Trophoblast cell (in vitro differentiated cells and primary cell): ENCODE measurements at places on chromosomes 2 and 18.

GRCh38 chr2:128196026-128196425, 105.0 kb downstream of the UGGT1 start:
- no peak for DNase-seq

DNA sequence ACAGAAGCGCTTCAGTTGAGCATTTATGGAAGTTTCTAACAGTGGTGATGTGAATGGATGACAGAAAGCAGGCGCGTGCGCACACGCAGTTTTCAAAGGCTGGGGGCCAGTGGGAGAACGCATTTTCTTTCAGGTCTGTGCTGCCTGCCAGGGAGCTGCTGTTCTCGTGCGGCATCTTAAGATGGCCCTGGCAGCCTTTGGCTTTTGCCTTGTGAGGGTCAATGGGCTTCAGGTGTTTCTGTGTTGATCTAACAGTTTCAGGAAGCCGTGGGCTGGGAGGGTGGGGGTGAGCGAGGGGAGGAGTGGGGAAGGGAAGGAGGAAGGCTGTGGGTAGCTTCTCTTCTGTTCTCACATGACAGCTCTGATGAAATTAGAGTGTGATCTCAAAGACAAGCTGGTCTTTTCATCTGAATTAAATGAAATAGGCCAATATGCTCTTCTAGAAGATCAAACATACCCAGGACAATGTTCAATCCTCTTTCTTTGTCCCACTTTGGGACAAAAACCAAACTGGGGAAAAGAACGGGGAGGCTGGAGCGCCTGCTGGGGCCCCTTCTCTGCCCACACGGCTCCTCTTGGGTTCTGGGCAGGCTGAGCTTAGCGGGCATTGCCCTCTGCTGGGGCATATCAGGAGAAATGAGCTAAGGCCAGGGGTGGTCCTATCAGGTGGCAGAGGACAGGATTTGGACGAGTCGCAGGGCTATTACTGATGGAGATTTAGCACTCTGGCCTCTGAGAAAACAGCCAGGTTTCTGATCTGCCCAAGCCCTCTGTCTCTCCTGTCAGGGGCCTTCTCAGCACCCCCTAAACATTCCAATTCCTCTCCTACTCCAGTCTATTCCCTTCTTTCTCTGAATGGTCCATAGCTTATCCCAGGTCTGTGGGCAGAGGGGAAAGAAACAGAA, 126.2 kb upstream of the LGALSL start:
- DNase-seq, result no peak

GRCh38 chr2:19802086-19802841, 99.5 kb downstream of the TTC32 start:
- no peak for DNase-seq

- no peak for DNase-seq
Measured at GRCh38 chr2:161118722-161119121, 41.5 kb upstream of the TANK start.

DNA sequence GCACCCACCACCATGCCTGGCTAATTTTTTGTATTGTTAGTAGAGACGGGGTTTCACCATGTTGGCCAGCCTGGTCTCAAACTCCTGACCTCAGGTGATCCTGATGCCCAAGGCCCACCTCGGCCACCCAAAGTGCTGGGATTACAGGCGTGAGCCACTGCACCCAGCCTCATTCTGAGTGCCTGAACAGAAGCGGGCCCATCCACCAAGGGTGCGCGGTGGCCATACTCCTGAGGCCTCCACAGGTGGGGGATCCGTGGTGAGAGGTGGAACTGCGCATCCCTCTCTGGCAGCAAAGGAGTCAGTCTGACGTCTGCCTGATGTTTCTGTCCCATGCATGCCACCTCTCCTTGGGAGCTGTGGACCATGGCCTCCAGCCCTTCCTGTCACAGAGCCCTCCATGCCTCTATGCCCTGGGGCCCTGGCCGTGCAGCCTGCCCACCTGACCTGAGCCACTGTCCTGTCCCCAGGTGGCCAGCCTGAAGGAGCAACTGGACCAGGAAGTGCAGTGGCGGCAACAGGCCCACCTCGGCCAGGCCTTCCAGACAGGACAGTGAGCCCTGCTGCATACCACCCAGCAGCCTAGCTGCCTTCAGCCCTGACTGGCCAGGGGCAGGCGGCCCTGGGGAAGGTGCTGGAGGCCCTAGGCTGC, 7.6 kb upstream of the SNED1 start:
- no peak for DNase-seq

GRCh38 chr18:261398-262073, 6.3 kb downstream of the THOC1 start:
- DNase-seq, result no peak

- no peak for DNase-seq
Measured at GRCh38 chr2:225122583-225123486, 80.6 kb upstream of the DOCK10 start.

GRCh38 chr18:22710673-22711191, 222.4 kb upstream of the RBBP8 start:
- no peak for DNase-seq

DNA sequence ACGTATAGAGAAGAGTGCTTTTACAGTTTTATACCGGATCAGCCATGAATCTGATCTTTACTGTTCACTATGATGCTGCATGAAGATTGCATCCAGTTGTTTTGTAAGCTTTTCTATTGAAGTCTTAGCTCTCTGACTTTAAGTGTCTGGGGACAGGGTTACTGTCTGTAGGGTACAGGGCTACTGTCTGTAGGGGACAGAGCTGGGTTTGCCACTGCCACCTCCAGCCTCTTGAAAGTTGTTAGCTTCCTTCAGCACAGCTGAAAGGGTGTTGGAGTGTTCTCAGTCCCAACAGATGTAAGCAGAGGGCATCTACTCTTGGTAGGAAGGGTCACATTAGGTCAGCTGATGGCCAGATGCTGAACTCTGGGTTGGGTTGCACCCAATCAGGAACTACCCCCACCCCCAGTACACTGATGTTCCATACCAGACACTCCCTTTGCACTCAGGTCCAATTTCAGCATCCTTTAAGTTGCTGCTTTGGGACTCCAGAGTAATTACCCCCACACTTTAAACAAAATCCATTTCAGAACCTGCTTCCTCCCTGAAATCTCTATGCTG, 58.0 kb downstream of the MYL12B start:
- DNase-seq, result no peak

- no peak for DNase-seq
Measured at GRCh38 chr2:160592401-160592800, 98.8 kb upstream of the RBMS1 start.

DNA sequence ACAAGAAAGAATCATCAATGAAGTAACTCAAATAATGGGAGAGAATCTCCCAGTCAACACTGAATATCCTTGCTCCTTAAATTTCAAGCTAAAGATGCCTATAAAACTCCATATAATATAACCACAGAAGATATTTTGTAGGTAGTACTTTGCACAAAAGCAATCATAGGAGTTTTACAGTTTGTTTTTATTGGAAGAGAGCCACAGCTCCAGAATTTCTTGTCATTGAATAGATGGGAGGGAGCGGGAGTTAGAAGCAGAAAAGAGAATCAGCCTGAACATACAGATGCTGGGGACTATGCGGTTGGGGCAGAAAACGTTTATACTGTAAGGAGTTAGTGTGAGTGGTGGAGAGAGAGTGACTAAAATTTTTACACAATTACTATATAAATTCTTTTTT, 18.3 kb upstream of the SMAD4 start:
- DNase-seq, result no peak

GRCh38 chr2:176278927-176279326, 9.7 kb downstream of the MTX2 start:
- DNase-seq, result no peak

- no peak for DNase-seq
Measured at GRCh38 chr2:151918308-151918707, 90.1 kb upstream of the ARL5A start.

GRCh38 chr2:64056021-64056420, 36.8 kb upstream of the VPS54 start:
- DNase-seq, result peak; percentile 55

- peak; percentile 27 for DNase-seq
Measured at GRCh38 chr18:8794934-8795280, 89.6 kb downstream of the MTCL1 start.

- no peak for DNase-seq
Measured at GRCh38 chr2:130951018-130951417, 114.3 kb downstream of the ARHGEF4 start.

GRCh38 chr2:122027510-122028217, 272.2 kb downstream of the TSN start:
- DNase-seq, result no peak

DNA sequence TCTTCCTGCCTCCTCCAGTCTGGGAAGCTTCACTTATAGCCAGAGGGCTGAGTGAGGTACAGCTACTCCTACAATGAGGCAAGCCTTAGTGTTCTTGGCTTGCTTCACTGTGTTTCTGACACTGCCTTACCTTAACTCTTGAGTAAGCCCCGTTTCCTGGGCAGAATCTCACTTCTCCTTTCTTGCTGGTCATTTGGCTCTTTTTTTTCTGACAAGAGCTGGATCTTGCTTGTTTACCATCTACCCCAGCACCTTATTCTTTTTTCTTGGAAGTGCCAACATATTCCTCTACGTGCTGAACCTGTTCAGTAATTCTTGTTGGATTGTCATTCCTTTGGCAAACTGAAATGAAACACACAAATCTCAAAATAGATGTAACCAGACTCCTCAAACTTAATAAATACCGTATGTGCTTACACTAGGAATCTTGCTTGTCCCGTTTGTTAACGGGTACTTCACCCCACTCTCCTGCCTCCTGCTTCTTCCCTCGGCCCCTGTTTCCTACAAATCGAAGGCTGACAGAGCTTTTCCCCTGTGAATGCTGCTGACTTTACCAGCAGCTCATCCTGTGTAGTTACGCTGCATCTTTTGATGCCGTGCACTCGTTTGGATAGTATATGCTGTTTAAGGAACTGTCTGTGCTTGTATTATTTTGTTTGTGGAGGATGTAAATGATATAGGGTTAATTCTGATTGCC, 132.2 kb downstream of the FMNL2 start:
- DNase-seq, result peak; percentile 42

- DNase-seq, result peak; percentile 81
Measured at GRCh38 chr2:16624436-16624780, 41.2 kb downstream of the CYRIA start.

DNA sequence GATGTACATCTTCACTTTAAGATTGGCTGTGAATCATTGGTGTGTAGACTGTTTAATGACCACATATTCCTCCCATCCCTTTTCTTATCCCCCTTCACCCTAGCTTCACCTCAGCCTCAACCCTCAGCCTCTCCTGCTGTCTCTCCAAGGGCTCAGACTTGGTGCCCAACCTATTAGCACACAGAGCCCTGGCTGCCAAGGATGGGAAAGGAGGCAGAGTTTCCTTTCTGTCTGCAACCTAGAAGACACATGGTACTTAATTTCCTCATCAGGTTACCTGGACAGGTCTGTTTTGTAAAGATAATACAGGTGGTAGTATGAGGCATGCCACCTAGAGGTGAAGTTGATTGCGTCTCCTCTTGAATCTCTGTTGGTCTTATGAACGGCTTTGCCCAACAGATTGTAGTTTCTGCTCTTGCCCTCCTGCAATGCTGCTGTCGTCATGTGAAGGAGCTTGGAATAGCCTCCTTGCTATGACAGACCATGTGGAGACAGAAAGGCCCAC, 44.5 kb upstream of the RMND5A start:
- DNase-seq, result no peak

DNA sequence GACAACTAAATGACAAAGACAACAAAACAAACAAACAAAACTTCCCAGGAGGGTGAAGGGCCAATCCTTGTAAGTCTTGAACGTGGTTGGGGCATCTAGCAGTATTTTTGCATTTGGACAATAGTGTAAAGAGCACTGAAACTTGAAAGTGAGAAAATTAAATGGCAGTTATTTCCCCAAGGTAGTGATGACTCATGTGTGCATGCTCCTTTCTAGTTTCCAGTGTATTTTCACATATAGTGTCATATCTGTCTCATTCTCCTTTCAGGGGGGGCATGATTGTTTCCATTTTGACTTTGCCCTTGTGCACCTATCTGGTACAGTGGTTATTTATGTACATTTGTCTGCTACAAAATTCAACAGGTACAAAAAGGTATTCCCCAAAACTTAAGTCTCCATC, 39.5 kb downstream of the CERS6 start:
- DNase-seq, result no peak

DNA sequence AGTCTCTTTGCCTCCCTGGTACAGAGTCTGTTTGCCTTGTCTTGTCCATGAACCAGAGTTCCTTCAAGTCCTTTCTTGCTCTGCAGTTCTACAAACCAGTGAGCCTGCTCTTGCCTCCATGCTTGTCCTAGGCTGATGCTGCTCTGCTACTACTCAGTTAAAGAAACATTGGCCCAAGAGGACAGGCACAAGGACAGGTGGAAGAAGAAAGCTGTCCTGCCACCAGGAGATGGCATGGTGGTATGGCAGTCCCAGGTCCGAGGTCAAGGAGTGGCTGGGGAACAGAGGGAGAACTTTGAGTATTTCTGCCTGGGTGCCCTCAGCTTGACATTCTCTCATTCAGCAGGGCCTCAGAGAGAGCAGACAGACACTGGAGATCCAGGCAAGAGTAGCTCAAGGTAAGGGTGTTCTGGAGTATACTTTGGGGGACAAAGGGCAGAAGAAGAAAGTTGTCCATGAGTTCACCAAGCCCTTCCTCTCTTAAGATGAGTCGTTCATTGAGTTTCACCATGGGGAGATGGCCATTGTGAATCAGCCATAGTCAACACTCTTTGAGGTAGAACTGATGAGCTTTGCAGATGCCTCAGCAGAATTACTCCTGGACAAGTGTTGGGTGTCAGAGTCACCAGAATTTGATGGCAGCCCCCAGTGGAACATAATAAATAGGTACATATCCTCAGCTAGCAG, 20.4 kb downstream of the TTC32 start:
- no peak for DNase-seq

GRCh38 chr2:99422599-99422998, 67.2 kb downstream of the REV1 start:
- no peak for DNase-seq

DNA sequence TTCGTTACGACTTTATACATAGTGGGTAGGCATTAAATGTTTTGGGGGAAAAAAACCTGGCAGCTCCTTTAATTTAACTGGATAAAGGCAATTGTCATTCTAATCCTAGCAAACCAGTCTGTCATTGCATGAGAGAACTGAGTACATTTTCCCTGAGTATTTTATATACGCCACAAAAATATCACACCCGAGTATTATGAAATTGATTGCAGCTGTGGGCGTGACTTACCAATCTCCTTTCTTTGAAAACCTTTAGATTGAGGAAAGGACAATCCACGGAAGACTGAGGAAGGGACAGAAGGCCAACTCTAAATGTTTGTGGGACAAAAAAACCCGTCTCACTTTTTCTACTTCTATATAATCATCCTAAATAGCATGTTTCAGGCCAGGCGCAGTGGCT, 9.0 kb downstream of the TM4SF20 start:
- no peak for DNase-seq

GRCh38 chr2:236078297-236079255, 89.6 kb downstream of the GBX2 start:
- DNase-seq, result peak; percentile 87

DNA sequence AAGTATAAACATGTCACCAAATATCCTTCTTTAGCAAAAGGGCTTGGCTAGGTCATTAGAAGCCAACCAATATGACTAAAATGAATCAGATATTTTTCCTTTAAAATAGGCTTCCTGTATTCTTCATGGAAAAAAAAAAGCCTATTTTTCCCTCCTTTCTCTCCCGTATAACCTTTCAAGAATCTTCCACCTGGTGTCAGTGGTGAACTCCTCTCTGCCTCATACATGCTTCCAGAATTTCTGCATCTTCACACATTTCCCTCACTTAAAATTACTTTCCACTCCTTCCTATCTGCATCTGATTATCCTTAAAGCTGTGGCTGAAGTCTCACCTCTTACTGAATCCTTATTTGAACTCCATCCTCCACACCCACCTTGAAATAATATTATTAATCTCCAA, 116.9 kb upstream of the FANCL start:
- no peak for DNase-seq

GRCh38 chr18:13126966-13127598, 91.5 kb upstream of the LDLRAD4 start:
- DNase-seq, result peak; percentile 76
